Activated T-cell treated with anti-CD3 and anti-CD28 coated beads, Interleukin-2, amount 50 U/mL, for 72 hours (primary cell): ENCODE measurements at places on chromosomes 4 and X. TPM values are rescaled to one million over a fixed set of nuclear protein-coding genes. Genes with fewer than 3 reads are reported as not detected.

- no peak for DNase-seq
These were observed 24.4 kb downstream of the LRRC66 start for GRCh38 chr4:51995647-51996220.

DNA sequence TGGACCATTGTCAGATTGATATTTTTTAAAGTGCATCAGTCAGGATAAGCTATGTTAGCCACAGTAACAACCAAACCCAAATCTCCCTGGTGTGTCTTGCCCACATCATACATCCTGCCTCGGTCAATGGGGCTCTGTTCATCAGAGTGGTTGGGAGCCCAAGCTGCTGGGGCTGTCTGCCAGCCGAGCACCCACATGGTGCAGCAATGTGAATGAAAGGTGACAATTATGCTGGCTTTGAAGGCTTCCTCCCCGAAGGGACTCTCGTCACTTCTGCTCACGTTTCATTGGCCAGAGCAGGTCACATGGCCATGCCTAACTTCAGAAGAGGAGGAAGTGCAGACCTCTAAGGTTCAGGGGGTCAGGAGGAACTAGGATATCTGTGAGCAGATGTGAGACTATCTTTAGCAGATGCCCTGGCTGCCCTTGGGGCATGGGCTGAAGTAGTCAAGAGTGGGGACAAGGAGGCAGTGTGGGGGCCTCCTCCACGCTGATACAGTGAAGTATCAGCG, 1.3 kb upstream of the JAKMIP1 start:
- DNase-seq = no peak

Gene CLCN4
- 0.02 TPM for total RNA-seq

- DNase-seq = no peak
These were observed 264.9 kb upstream of the MAGEB18 start for GRCh38 chrX:25873196-25873595.

- no peak for DNase-seq
These were observed 77.8 kb downstream of the CD38 start for GRCh38 chr4:15855804-15856475.

DNA sequence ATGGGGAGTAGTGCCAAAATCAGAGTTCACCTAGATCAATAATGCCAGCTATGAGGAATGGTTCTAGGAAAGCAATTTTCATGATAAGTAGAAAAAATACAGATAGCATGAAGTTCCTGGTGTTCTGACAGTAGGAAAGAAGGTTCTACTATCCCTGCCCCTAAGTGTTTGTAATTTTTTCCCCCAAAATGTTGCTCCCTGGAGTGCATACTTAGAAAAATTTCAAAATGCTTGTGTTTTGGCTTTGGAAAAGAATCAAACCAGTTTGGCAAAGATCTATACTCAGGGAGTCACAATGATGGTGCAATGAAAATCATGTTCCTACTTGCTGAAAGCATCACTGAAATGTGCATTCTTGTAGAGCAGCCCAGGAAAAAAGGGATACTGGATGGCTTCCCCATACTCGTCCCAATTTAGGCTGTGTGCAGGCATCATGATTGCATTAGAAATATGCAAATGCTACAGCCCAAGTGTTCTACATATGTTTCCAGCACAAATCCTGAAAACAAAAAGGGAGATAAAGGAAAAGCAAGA, 74.7 kb downstream of the LPAR4 start:
- no peak for DNase-seq
